Stimulated activated CD4-positive, alpha-beta T cell treated with anti-CD3 and anti-CD28 coated beads, Interleukin-1b, Interleukin-23, amount 100 ng/mL, for 1 hour (primary cell): ENCODE measurements at places on chromosomes 3 and 15.

- DNase-seq, result no peak
These were observed 300.5 kb upstream of the LRRFIP2 start for GRCh38 chr3:37474901-37475331.

- no peak for DNase-seq
These were observed 116.3 kb downstream of the MAGI1 start for GRCh38 chr3:65922441-65922840.

DNA sequence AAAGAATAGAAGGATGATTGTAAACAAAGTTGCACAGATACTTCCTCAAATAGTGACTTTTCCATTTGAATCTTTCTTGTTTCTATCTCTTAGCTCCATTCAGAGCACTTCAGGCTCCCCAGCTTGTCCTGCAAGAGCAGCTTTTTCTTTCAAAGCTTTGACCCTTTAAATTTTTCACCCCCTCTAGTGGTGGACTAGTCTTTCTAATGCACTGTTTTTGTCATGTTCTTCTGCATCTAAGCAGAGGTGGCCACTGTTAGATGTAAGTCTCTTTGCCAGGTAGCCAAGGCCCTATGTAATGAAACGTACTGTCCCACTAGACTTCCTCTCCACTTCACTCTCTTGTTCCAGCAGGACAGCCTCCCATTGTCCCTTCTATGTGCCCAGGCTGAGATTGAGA, 74.0 kb upstream of the MANF start:
- DNase-seq, result no peak

DNA sequence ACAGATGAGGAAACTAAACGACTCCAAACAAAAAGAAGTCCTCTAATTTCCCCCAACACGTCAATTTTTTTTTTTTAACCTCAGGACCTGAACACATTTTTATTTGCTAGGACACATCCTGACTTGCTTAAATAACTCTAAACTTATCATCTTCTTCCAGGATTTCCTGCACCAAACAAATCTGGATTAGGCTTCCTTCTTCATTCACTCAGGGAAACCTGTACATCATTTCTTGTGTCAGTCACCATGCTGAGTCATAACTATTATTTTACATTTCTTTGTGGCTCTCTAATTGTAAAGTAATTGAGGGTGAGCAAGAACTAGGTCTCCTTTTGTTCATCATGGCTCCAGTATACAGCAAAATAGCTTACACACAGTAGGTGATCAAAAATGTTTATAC, 433.4 kb upstream of the GBE1 start:
- DNase-seq, result no peak

- DNase-seq, result no peak
These were observed 356.5 kb downstream of the ERC2 start for GRCh38 chr3:56111606-56112304.
